ENCODE measurements at places on chromosomes 1 and 21.
A peak's percentile ranks its signal among the peaks of the same experiment; 100 is the strongest.

GRCh38 chr1:1839311-1839965, 51.4 kb downstream of the GNB1 start:
- DNase-seq, result no peak

- DNase-seq, result no peak
These were observed 2.5 kb upstream of the DENND2D start for GRCh38 chr1:111202707-111203623.

DNA sequence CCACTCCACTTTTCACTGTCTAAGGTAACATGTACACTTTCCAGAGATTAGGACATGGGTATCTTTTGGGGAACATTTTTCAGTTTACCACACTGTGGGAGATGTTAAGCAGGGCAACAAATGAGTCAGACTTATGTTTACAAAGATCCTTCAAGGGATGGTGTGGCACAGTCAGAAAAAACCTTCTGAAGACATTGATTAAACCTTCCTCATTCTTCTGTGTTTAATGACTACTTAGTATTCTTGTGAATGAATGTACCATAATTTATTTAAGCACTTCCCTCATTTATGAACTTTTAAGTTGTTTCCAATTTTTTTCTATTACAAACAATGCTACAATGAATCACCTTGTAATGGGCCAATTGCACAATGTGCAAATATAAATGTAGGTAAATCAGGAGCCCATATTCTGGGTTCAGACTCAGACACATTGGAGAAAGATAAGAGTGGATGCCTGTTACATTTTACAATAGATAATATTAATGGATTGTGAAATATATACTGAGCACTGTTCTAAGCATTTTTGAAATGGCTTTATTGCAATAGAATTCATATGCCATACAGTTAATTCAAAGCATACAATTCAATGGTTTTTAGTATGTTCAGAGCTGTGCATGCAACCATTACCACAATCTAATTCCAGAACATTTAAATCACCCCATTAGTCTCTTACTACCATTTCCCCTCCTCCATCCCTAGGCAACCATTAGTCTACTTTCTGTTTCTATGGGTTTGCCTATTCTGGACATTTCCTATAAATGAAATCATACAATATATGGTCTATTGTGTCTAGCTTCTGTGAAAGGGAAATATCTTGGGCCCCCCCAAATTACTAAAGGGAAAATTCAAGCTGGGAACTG, 1.9 kb upstream of the SFT2D2 start:
- DNase-seq, result no peak

DNA sequence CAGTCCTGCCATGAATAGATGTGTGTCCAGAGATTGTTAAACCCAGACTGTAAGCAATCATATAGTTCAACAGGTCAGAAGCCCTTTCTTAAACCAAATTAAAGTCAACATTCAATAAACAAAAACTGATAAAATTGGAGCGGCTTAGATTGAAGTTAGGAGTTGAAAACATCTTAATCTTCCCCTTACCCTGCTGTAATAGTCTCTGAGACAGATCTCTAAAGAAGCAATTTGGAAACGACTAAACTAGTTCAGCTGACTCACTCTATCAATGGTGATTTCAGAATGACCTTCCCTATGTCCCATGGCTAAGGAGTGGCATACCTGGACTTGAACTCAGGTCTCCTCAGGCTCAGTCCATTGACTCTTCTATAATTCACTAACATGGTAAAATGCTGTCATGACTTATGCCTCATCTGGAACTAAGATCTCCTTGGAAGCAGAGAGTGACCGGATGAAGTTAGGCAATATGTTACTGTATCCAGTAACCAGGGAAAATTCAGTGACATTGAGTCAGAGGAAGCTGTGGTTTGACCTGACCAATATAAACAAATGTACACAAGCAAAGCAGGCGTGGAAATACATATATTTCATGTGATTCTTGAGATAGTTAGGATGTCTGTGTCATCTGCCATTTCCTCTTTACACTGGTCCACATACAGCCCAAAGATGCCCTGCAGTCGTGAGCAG, 30.1 kb downstream of the SGIP1 start:
- DNase-seq, result peak; percentile 98

- no peak for DNase-seq
These were observed 64.0 kb downstream of the SIK1 start for GRCh38 chr21:43362915-43363314.

GRCh38 chr1:57468641-57469523, 45.0 kb upstream of the DAB1 start:
- peak; percentile 59 for DNase-seq

DNA sequence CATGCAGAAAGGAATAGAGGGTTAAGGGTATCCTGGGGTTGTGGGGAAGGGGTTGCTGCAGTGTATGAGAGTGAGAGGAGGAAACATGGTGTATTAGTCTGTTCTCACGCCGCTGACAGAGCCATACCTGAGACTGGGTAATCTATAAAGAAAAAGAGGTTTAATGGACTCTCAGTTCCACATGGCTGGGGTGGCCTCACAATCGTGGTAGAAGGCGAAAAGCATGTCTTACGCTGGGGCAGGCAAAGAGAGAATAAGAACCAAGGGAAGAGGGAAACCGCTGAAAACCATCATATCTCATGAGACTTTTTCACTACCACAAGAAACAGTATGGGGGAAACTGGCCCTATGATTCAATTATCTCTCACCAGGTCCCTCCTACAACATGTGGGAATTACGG, 17.7 kb downstream of the OSBPL9 start:
- DNase-seq, result no peak

DNA sequence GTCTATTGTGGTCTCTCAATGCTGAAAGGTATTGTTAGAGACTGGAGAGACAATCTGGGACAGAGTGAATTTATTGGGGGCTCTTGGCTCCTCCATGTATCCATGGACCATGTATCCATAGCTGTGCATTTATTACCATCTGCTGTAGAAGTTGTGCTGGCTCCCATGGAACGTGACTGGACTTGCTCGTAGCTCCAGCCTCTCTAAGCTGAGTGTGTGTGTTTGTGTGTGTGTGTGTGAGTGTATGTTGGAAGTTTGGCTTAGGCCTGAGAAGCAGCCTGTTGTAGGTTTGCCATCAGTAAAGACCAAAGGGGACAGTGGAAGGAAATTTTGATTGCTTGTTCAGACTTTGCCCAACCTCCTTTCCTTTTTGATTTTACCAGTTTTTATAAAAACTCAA, 105.7 kb upstream of the USP24 start:
- no peak for DNase-seq

All from GM04504 (cell line).